Mesendoderm (in vitro differentiated cells): ENCODE measurements at places on chromosomes 11 and 22.

- no peak for DNase-seq
Observed at GRCh38 chr11:117225553-117226170, 6.2 kb downstream of the PCSK7 start.

GRCh38 chr11:61699737-61700160, 19.6 kb downstream of the DAGLA start:
- DNase-seq, result no peak

DNA sequence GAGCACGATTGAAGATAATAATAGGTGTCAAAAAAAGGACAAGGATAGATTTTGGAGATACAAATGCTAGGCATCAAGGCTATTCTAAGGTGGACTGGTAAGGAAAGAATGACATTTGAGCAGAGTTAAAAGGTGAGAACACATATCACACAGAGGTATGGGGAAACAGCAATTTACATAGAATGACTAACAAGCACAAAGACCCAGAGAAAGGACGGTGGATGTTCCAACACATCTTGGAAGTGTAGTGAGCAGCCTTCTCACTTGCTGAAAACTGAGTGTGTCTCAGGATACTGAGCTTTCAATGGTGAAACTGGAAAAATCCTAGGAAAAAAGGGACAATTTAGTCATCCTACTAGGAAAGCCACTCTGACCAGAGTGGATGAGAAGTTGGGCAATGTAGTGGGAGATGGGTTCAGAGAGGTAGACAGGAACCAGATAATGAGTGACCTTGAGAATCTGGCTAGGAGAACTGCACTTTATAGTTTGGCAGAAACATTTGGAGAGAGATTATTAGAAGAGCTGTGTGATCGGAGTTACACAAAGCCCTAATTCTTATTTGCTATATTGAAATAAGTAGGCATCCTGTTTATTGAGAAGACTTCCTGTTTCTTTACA, 706.0 kb downstream of the KCNA4 start:
- peak; percentile 44 for DNase-seq

- DNase-seq, result no peak
Observed at GRCh38 chr11:132427611-132428010, 1057.2 kb downstream of the NTM start.

- DNase-seq, result no peak
Observed at GRCh38 chr11:65439331-65440181, 17.0 kb downstream of the NEAT1 start.

- DNase-seq, result no peak
Observed at GRCh38 chr11:44983786-44984185, 33.1 kb upstream of the TP53I11 start.

DNA sequence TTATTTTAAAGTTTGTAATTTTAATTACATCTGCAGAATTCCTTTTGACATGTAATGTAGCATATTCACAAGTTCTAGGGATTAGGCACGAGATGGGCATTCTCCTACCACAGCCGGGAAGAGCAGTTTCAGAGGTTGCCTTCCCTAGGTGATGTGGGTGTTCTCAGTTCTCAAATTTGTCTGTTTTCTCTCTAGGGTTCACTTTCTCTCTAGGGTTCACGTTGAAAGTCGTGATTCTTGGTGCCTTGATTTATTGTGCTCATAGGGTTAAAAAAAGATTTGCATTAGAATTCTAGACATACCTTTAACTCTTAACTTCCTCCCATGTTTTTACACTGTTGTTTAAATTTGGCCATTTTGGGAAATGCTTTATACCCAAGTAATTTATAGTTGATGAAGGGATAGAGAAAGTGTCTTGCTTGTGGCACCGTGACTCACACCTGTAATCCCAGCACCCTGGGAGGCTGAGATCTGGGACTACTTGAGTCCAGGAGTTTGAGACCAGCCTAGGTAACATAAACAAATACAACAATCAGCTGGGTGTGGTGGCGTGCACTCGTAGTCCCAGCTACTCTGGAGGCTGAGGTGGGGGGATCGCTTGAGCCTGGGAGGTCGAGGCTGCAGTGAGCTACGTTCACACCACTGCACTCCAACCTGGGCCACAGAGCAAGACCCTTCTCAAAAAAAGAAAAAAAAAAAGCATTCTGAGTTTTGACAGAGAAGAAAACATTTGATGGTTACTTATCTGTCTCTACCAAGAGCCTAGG, 3.6 kb downstream of the MED15 start:
- no peak for DNase-seq

DNA sequence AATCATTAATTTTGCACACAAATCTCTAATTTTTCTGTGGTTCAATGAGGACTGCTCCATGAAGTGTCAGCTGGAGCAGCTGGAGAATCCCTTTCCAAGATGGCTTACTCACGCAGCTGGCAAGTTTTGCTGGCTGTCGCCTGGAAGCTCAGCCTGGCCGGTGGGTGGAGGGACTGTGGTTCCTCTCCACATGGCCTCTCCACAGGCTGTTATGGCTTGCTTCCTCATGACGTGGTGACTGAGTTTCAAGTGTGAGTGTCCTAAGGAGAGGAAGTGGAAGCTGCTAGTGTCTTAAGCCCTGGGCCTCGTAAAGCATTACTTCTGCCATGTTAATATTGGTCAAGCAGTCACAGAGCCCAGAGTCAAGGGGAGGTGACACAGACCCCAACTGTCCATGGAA, 14.0 kb upstream of the NRIP3 start:
- no peak for DNase-seq

DNA sequence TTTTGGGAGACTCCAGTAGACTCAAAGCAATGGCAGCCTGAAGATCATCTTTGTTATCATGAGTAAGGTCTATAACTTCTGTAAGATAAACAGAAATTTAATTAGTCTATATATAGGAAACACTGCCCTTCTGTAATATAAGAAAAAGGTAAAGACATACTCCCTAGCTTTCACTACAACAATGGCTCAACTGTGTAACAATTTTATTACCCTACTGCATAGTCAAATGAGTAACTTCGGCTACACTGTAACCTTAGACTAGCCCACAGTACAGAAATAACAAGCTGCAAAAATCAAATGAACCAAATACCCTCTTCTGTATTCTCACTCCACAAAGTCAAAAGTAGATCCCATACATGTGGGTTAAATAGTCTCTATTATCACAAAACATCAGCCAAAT, 33.7 kb downstream of the USP28 start:
- DNase-seq, result no peak

GRCh38 chr22:46646531-46647215, 26.5 kb downstream of the GRAMD4 start:
- no peak for DNase-seq

GRCh38 chr11:27158456-27159334, 118.1 kb downstream of the BBOX1 start:
- DNase-seq, result peak; percentile 81

GRCh38 chr22:35634015-35634414, 14.2 kb upstream of the APOL6 start:
- no peak for DNase-seq

DNA sequence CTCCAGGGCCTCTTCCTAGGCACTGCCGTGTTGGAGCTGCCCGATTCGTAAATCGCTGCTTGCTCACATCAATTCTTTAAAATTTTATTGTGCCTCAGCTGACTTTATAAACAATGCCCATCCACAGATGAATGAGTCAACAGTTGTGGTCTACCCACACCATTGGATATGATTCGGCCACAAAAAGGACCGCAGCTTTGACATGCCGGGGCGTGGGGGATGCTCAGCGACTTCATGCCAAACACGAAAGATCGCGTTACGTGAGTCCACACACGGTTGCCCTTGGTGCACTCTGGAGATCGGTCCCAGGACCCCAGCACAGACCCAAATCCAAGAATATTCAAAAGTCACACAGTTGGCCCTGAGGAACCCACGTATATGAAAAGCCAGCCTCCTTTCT, 195.7 kb downstream of the CTTN start:
- no peak for DNase-seq

DNA sequence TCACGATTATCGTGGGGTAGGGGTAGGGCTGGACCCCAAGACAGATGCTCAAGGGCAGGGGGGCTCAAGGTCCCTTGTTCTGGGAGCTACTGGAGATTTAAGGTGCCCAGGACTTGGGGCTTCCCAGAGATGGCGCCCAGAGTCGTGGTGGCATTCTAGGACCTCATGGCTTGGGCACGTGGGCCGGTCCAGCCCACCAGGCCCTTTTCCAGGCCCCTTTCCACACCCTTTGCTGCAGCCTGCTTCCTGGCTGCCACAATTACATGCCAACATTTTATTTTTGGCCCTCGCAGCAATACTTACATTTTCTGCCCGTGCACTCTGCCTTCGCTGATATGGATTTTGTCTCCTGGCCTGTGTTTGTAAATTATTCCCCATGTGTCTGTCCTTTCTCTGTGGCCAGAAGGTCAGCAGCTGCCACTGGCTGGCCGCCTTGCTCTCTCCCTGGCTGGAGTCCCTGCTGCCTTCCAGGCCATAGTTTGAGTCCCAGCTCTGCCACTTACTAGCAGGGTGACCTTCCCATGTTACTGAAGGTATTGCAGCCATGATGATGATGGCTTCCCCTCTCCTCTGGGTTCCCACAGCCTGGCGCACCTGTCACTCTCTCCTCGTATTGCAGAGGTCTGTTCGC, 11.2 kb downstream of the MB start:
- no peak for DNase-seq

DNA sequence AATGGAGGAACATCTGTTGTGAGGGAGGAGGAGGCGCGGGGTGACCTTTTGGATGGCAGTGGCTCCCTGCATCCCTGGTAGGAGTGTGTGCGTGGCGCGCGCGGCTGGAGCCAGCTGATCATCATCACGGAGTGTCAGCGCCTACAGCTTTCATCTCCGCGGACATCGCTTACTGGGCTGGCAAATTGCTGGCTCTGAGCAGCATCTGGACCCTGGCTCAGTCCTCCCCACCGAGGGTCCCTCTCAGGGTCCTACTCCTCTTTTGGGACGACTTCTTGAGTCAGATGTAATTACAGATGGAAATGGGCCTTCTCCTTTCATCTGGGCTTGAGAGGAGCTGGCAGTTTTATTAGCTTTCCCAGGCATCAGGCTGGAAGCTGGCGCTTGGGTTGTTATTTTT, 85.3 kb downstream of the CACNA1I start:
- DNase-seq, result no peak

GRCh38 chr11:69425895-69426544, 55.4 kb upstream of the LINC01488 start:
- no peak for DNase-seq

- no peak for DNase-seq
Observed at GRCh38 chr11:121328176-121328966, 35.8 kb downstream of the SC5D start.

- DNase-seq, result no peak
Observed at GRCh38 chr22:31326877-31327276, 19.3 kb downstream of the PATZ1 start.

- DNase-seq, result peak; percentile 8
Observed at GRCh38 chr11:19191530-19192169, 10.1 kb downstream of the CSRP3 start.

GRCh38 chr22:40791241-40791640, 27.9 kb downstream of the SLC25A17 start:
- no peak for DNase-seq

DNA sequence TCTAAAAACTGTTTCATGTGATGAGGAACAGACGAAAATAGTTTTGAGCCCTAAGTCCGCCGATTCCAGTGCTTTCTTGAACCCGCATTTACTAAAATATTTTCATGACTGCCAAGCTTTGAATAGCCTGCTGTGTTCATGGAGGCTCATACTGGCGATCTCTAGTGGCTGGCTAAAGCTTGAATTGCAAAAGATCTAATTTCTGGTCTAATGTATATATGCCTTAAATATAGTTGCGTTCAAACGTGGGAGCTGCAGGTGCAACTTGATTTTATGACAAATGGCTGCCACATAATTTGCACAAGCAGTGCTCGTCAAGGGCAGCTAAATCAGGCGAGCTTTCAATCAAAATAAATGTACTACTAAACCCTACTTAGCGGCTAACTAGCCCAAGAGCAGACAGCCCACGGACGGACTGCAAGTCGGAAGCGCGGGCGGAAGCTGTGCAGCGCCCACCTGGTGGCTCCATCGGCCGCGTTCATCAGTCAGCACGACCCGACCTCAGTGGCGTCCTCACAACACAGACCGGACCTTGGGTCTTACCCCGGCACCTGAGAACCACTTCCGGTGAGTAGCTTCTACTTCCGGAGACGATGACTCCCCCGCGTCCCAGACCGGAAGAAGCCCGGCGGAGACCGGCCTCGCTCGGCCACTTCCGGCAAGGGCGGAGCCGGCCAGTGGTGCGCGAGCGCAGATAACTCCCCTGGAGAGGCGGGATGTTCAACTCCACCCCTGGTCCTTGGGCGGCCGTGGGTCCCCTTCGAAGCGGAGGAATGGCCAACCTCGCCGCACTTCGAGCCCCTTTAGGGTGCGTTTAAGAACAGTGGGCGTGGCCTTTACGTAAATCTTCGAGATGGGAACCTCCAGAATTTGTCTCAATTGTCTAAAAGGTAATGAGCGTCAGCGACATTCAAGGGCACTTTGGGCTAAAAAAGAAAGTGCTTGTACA, 6.1 kb downstream of the RPL27A start:
- peak; percentile 99 for DNase-seq

GRCh38 chr11:130448039-130448415, 418 bp upstream of the ADAMTS15 start:
- no peak for DNase-seq

GRCh38 chr11:4577761-4578160, 3.8 kb upstream of the OR52I2 start:
- no peak for DNase-seq

DNA sequence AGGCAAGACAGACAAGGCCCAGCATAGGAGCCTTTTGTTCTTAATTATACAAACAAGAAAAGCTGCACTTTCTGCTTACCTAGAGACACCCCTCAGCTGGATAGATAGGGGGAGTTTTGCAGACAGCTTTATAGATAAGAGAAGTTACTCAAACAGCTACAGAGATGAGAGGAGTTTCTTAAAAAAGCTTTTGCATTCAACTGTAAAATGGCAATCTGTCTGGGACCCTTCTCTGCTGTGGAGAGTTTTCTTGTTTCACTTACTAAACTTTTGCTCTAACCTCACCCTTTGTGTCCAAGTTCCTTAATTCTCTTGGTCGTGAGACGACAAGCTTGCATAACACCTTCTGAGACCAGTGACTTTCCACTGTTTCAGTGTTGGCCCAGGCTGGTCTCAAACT, 103.8 kb upstream of the CHORDC1 start:
- DNase-seq, result no peak
